H1 (cell line): ENCODE measurements at places on chromosomes 12 and 14. TPM values are rescaled to one million over a fixed set of nuclear protein-coding genes. Genes with fewer than 3 reads are reported as not detected.

LRRK2 gene
- total RNA-seq = 0.13 and 0.19 TPM in 2 replicates

IFNG-AS1 gene
- not detected in 2 replicates for total RNA-seq

GRCh38 chr14:54845641-54846040 is 57.0 kb downstream of the GCH1 start:
- DNase-seq = no peak
- H3K27me3 ChIP-seq = no peaks in the 10 kb centered on the region
- no peaks in the 10 kb centered on the region for H3K4me1 ChIP-seq
- H3K36me3 ChIP-seq = no peaks in the 10 kb centered on the region

DNA sequence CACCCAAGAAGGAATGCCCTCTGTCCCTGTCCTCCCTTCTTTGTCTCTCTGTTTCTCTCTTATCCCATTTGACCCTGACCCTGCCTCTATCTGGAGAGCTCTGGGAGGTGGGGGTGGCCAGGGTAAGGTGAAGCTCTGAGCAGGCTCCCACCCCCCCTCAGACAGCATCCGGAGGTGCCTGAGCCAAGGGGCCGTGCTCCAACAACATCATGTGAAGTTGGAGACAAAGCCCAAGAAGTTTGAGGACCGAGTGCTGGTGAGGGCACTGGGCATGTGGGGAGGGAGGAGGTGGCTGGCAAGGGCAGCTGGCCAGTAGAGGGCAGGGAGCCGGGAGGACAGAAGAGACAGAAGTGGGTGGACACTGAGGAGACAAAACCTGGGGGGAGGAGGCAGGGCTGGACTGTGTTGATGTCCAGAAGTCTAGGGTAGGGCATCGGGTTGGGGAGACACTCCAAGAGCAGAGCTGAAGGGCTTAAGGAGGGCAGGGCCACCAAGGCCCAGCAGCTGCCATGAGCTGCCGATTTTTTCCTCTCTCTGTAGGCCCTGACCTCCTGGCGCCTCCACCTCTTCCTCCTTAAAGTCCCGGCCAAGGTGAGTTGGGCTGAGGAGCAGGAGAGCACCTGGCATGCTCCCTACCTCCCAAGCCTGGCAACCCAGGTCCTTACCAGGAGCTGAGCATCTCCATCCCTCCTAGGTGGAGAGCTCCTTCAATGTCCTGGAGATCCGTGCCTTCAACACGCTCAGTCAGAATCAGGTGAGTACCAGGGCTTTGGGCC is 1.9 kb downstream of the CARMIL3 start:
- H3K4me3 ChIP-seq = no peak overlapping the region
- H3K4me1 ChIP-seq = peaks cover 5% of the 10 kb centered on the region
- no peaks in the 10 kb centered on the region; the same call in 1 of the 2 replicates for H3K27me3 ChIP-seq
